Hematopoietic multipotent progenitor cell (in vitro differentiated cells): ENCODE measurements at places on chromosomes 5 and 9.
A peak's percentile ranks its signal among the peaks of the same experiment; 100 is the strongest.

- DNase-seq: no peak
Observed at GRCh38 chr5:3157214-3157613, 405.7 kb upstream of the IRX2 start.

GRCh38 chr5:162068412-162068811 lies 839 bp downstream of the GABRG2 start:
- DNase-seq: peak; percentile 73

GRCh38 chr5:14330729-14331385 lies 187.7 kb downstream of the TRIO start:
- no peak for DNase-seq

GRCh38 chr5:122264610-122265009 lies 47.4 kb upstream of the SNCAIP start:
- DNase-seq: no peak

DNA sequence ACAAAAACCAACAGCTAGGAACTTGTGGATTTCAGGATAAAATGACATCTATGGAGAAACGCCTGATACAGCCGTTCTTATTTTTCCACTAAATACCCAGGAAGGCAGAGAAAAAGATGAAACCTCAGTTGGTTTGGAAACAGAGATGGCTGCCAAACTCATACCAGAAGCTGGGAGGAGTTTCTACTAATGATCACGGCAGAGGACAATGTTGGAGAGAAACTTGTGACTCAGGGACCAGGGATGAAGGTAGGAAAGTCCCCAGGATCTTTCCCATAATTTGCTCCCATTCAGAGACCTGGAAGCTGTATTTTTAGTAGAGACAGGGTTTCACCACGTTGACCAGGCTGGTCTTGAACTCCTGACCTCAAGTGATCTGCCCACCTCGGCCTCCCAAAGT lies 187.1 kb upstream of the IER5L start:
- DNase-seq: no peak

DNA sequence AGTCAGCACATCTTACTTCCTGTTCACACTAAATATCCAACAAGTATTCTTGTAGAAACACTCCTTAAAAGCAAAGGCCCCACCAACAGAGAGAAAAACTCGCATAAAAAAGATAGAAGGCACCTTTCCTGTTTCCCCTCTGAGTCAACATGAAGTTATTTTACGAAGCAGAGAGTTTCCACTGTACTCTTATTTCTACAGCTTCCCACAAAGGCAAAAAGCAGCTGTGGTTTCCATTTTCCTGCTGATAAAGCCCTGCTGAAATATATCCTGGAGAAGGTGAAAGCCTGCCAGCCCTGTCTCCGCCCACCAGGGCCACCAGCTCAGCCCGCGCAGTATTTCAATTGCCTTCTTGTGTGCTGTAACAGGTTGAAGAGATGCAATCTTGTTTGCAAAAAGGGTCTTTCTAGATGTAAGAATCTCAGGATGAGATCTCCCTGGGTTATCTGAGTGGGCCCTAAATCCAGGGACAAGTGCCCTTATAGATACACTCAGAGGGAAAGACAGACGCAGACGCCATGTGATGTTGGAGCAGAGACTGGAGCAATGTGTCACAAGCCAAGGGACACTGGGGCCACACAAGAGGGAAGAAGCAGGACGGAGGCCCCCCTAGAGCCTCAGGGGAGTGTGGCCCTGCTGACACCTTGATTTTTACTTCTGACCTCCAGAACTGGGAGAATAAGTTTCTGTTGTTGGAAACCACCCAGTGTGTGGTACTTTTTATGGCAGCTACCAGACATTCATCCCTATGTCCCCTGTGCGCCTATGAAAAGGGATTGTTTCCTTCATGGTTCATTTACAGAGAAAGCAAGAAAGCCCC lies 19.9 kb downstream of the SEMA4D start:
- DNase-seq: no peak

GRCh38 chr5:61651195-61651594 lies 319.1 kb downstream of the ZSWIM6 start:
- DNase-seq: no peak
